GM23338 (cell line): ENCODE measurements at places on chromosomes 12 and 14. TPM values are rescaled to one million over a fixed set of nuclear protein-coding genes. Genes with fewer than 3 reads are reported as not detected.

- no peaks in the 10 kb centered on the region for H3K27me3 ChIP-seq
- no peaks in the 10 kb centered on the region for H3K36me3 ChIP-seq
- H3K4me1 ChIP-seq = peaks cover 5% of the 10 kb centered on the region; the same call in 1 of the 2 replicates
- no peak overlapping the region for H3K27ac ChIP-seq
Measured at GRCh38 chr14:96699666-96700065, 97.5 kb upstream of the VRK1 start.

- H3K27me3 ChIP-seq = no peaks in the 10 kb centered on the region
- no peak overlapping the region for H3K4me3 ChIP-seq
- DNase-seq = no peak
- H3K36me3 ChIP-seq = no peaks in the 10 kb centered on the region
- no peak overlapping the region for H3K27ac ChIP-seq
Measured at GRCh38 chr14:100842799-100843198, 16.9 kb downstream of the MEG3 start.

DNA sequence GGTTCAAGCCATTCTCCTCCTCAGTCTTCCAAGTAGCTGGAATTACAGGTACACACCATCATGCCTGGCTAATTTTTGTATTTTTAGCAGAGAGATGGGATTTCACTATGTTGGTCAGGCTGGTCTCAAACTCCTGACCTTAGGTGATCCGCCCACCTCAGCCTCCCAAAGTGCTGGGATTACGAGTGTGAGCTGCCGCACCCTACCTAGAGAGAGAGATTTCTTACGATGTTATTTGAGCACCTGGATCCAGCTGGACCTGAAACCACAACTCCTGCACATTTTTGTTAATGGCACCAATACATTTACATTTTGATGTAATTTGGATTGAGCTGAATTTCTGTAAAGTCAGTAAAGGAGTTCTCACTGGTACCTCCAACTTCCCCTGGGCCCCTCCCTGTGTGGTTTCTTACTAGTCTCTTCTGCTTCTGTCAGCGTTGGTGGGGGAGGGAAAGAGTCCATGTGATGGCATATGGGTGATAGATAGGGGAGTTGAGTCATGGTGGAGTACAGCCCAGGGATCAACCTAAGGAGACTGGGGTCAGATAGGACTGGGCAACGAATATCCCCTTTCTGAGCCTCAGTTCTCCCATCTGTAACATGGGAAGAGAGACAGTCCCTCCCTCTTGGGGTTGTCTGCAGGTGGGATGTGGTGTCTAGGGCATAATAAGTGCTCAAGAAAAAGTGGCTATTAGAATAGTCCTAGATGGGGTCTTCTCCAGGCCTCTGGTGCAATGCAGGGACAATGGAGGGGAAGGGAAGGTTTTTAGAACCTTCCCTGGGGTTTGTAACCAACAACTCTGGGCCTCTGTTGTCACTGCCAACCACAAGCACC is 83.3 kb upstream of the MED13L start:
- DNase-seq = no peak
- H3K27me3 ChIP-seq = no peaks in the 10 kb centered on the region
- H3K36me3 ChIP-seq = no peaks in the 10 kb centered on the region
- H3K27ac ChIP-seq = no peak overlapping the region

ST8SIA1 gene
- 2.1 and 2.5 TPM in 2 replicates for polyA plus RNA-seq

SMIM10L1 gene
- 22.0 and 22.6 TPM in 2 replicates for polyA plus RNA-seq

DNA sequence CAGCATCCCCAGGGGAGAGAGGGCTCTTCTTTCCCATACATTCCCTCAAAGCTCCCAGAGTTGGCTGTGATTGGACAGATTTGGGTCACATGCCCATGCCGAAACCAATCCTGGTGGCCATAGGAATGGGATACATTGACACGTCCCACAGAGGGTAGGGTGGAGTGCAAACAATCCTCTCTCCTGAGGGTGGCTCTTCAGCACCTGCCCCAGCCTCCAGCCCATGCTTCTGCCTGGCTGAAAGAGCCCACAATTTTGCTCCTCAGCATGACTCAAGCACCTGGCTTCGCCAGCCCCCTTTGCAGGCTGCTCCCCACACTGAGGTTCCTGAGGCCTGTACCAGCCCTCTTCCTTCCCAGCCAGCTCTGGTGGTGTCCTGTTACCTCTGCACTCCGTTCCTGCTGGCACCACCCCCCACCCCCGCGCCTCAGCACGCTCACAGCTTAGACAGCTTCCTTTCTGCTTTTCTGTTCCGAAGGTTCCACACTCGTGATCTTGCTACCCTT is 71.7 kb downstream of the CCDC92 start:
- H3K36me3 ChIP-seq = no peaks in the 10 kb centered on the region
- DNase-seq = peak; percentile 78
- peaks cover 4% of the 10 kb centered on the region; the same call in 1 of the 2 replicates for H3K4me1 ChIP-seq
- H3K27ac ChIP-seq = no peak overlapping the region
- H3K27me3 ChIP-seq = no peaks in the 10 kb centered on the region

- H3K36me3 ChIP-seq = no peaks in the 10 kb centered on the region
- no peak overlapping the region for H3K27ac ChIP-seq
- H3K4me1 ChIP-seq = peaks cover 14% of the 10 kb centered on the region
- H3K27me3 ChIP-seq = no peaks in the 10 kb centered on the region
Measured at GRCh38 chr14:103329401-103330347, 4.4 kb upstream of the EIF5 start.

GRCh38 chr14:32561520-32561919 is 232.4 kb downstream of the AKAP6 start:
- H3K4me1 ChIP-seq = no peaks in the 10 kb centered on the region
- H3K27me3 ChIP-seq = no peaks in the 10 kb centered on the region

DNA sequence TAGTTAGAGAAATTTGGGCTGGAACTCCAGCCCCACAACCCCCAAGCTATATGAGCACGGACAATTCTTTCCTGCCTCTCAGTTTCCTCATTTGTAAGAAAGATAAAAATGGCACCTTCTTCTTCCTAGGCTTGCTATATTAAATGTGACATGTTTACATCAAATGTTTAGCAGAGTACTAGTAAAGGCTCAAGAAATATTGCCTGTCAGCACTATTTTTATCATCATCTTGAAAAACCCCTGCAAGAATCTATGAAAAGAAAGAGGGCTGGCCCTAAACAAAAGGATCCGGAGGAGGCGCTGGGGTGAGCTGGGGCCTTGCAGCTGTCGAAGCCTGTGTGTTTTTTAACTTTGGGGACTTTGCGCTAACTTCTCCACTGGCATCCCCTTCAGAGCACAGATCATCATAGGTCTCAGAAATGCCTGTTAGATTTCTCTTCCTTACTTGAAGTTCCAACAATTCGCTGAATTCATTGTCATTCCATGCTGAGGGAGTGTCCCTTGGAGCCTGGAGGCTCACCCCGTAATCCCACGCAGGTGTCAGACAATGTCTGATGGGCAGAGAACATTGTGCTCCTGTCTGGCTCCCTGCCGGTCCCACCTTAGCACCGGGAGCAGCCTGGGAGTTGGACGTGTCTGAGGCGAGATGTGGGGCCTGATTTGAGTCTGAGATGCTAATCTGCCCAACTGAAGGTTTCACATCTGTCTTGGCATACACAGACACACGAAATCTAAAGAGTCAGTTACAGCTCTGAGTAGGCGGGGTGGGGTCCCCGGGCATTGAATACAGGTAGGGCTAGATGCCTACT is 206.8 kb downstream of the NUAK1 start:
- DNase-seq = no peak
- peaks cover 9% of the 10 kb centered on the region; the same call in 1 of the 2 replicates for H3K4me1 ChIP-seq
- H3K27ac ChIP-seq = no peak overlapping the region
- H3K4me3 ChIP-seq = no peak overlapping the region

DNA sequence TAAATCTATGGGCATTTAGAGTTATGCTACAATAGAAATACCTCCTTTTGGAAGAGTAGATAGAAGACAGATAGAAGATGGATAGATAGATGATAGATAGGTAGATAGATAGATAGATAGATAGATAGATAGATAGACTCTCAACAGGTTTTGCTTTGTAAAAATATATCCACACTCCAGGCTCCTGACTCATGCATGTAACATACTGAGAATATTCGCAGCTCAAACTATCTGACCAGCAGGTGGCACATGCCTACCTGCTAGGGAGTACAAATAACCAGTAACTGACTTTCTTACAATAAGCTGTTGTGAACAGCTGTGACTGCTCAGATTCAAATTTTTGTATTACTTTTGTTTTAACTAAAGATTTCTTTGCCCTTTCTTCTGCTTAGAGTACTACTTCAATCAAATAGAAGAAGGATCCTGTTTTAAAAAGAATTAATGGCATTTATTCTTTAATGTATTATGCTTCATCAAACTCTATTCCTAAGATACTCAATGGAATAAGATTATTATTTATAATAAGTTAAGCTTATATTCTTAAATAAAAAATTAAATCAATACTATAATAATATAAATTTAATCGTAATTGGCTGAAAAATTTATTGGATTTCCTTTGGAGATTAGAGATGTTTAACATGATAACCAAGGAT is 15.8 kb upstream of the CPNE8 start:
- H3K27ac ChIP-seq = no peak overlapping the region
- DNase-seq = peak; percentile 77

DNA sequence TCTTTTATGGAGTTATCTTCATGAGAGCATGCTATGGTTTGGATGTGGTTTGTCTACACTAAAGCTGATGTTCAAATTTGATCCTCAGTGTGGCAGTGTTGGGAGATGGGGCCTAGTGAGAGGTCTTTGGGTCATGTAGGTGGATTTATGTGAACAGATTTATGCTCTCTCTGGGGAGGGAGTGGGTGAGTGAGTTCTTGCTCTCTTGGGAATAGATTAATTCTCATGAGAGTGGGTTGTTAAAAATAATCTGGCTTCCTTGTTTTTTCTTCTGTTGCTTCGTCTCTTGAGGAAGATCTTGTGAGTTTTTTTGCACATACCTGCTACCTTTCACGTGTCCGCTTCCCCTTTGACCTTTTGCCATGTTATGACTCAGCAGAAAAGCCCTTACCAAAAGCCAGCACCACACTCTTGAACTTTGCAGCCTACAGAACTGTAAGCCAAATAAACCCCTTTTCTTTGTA is 20.5 kb downstream of the DERA start:
- H3K4me1 ChIP-seq = peaks cover 15% of the 10 kb centered on the region
- H3K4me3 ChIP-seq = no peak overlapping the region
- no peak overlapping the region for H3K27ac ChIP-seq
- H3K36me3 ChIP-seq = no peaks in the 10 kb centered on the region

PTHLH gene
- not detected in 2 replicates for polyA plus RNA-seq

- H3K4me3 ChIP-seq = no peak overlapping the region
- no peaks in the 10 kb centered on the region for H3K27me3 ChIP-seq
- peak; percentile 72 for DNase-seq
Measured at GRCh38 chr12:68113644-68114043, 45.9 kb downstream of the IFNG start.

- no peaks in the 10 kb centered on the region for H3K27me3 ChIP-seq
- no peak for DNase-seq
- H3K36me3 ChIP-seq = no peaks in the 10 kb centered on the region
- H3K27ac ChIP-seq = no peak overlapping the region
Measured at GRCh38 chr14:100045642-100046344, 19.4 kb upstream of the EVL start.

GUCY2C gene
- 1.4 and 2.1 TPM in 2 replicates for polyA plus RNA-seq

- no peaks in the 10 kb centered on the region for H3K36me3 ChIP-seq
- H3K27me3 ChIP-seq = no peaks in the 10 kb centered on the region
- no peak overlapping the region for H3K4me3 ChIP-seq
- H3K4me1 ChIP-seq = no peaks in the 10 kb centered on the region
- no peak overlapping the region for H3K27ac ChIP-seq
Measured at GRCh38 chr14:56570295-56570694, 9.3 kb upstream of the TMEM260 start.

GRCh38 chr14:89915114-89915878 is 39.2 kb downstream of the EFCAB11 start:
- H3K27ac ChIP-seq = no peak overlapping the region
- H3K4me1 ChIP-seq = peaks cover 29% of the 10 kb centered on the region

DNA sequence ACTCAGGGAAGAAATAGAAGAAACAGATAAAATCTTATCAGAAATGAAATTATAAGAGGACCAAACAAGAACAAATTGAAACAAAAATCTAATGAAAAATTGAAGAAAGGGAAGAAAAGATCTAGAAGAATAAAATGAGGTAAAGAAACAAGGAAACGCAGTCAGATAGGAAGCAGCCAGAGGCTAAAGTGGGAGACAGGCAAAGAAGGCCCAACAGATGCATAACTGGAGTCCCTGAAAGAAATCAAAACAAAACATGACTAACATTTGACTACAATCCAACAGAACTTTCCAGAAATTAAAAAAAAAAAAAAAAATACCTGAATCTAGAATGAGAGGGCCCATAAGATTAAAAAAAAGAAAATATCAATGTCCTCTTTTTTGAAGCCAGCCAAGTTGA is 65.6 kb downstream of the AMN start:
- no peak overlapping the region for H3K4me3 ChIP-seq
- no peaks in the 10 kb centered on the region for H3K4me1 ChIP-seq
- H3K27me3 ChIP-seq = no peaks in the 10 kb centered on the region
- no peak overlapping the region for H3K27ac ChIP-seq
- peaks cover 3% of the 10 kb centered on the region for H3K36me3 ChIP-seq

DNA sequence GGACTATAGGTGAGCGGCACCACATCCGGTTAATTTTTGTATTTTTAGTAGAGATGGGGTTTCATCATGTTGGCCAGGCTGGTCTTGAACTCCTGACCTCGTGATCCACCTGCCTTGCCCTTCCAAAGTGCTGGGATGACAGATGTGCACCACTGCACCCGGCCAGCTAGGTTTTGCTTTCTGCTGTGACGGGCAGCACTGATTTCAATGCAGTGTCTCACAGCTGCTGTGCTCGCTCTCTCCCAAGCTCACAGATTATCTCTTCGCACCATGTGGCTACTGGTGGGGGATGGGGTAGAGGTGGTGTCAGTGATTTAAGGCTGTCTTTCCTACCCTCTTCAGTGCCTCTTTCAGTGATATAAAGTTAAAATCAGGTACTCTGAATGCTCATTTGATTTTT is 909.1 kb downstream of the TRHDE start:
- no peak for DNase-seq
- no peaks in the 10 kb centered on the region for H3K4me1 ChIP-seq
- H3K4me3 ChIP-seq = no peak overlapping the region
- H3K27ac ChIP-seq = no peak overlapping the region
- no peaks in the 10 kb centered on the region for H3K27me3 ChIP-seq
- peaks cover 11% of the 10 kb centered on the region; the same call in 1 of the 2 replicates for H3K36me3 ChIP-seq

TMEM121 gene
- polyA plus RNA-seq = 0.13 and 0.42 TPM in 2 replicates
